Activated naive CD8-positive, alpha-beta T cell treated with anti-CD3 and anti-CD28 coated beads for 36 hours (primary cell): ENCODE measurements at places on chromosomes 12 and 14.

- DNase-seq = no peak
Measured at GRCh38 chr12:61367281-61367785, 892.9 kb upstream of the USP15 start.

DNA sequence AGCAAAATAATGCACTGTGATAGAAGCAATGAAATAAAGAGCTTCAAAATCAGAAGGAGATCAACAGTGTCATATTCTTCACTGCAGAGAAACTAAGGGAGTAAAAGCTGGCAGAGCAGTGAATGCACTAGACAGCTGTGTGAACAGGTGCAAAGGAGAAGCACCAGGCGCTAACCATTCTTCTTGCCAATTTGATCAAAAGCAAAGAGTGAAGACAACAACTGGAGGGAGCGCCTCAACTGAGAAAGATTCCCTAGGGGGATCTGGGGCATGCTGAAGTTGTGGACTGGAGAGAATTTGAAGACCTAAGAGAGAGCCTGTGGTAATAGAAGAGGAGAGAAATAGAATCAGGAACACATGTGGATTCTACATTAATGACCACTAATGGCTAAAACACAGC lies 50.4 kb upstream of the OVCH1 start:
- DNase-seq = no peak

GRCh38 chr12:132124766-132125425 lies 19.2 kb downstream of the DDX51 start:
- no peak for DNase-seq

GRCh38 chr14:91418387-91419043 lies 895 bp upstream of the CCDC88C start:
- DNase-seq = peak; percentile 84
